ENCODE measurements at places on chromosomes 5 and 9.

GRCh38 chr9:116979456-116979855 lies 292.4 kb downstream of the TRIM32 start:
- no peak for DNase-seq

- no peak for DNase-seq
These were observed 50.7 kb downstream of the ITGA2 start for GRCh38 chr5:53039855-53040254.

- DNase-seq = no peak
These were observed 132.0 kb downstream of the LIFR start for GRCh38 chr5:38424148-38425060.

- DNase-seq = no peak
These were observed 127.4 kb downstream of the BARX1 start for GRCh38 chr9:93827545-93828330.

DNA sequence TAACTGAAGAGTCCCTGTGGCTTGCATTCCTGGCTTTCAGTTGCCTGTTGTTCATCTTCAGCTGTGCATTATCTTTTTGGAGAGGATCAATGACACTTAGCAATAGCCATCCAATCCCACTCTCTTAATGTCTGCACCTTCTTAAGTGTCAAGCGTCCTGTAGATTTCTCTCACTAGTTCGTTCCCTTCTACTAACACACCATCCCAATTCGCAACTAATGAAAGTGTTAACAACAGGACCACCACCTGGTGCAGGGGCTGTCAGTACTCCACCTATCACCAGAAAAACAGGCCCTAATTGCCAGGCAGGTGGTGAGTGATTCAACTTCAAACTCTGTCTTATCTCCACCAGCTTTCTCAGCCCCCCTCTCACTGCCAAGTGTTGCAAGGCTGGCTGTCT lies 169.4 kb upstream of the EFNA5 start:
- DNase-seq = no peak

- DNase-seq = no peak
These were observed 186.2 kb upstream of the OTULINL start for GRCh38 chr5:14395411-14395810.

DNA sequence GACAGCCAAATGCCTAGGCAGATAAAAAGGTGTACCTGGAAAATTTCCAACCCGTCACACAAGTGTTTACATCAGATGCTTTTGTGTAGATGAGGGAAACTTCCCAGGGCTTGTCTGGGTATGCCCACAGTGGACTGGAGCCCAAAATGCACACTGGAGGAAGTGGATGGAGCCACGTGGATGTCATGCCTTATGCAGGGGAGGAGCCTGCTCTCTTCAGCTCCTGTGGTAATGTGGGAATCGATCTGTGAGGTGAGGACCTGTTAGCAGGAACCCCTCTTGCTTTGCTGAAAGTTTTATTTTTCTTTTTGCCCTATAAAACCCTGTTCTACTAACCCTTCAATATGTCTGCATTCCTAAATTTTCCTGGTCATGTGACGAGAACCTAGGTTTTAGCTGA lies 439.2 kb upstream of the CDH9 start:
- no peak for DNase-seq

DNA sequence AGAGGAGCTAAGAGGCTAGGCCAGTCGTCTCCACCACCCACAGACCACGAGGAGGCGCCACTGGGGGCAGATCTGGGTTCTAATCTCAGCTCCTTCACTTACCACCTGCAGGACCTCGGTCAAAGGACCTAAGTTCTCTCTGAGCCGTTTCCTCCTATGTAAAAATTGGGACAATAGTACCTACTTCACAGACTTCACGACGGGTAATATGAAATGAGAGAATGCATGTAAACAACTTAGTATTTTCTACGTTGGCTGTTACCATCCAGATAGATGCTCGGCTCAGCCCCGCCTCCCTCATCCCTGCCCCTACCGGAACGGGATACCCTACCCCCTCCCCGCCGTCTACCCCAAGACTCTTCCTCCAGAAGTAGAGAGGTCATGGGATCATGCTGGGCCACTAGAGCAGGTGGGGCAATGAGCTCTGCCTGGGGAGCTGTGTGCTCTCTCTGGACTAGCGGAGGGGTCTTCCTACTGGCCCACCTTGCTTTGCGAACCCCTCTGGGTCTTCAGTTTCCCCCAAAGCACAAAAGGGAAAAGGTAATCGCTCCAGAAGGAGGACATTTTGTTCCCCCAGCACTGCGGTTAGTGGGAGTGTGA lies 541 bp downstream of the GNPDA1 start:
- DNase-seq = no peak

- DNase-seq = no peak
These were observed 16.8 kb downstream of the OTULIN start for GRCh38 chr5:14681236-14681752.

- DNase-seq = peak; percentile 56
These were observed 136.7 kb downstream of the CAVIN4 start for GRCh38 chr9:100714372-100715099.

GRCh38 chr5:11182441-11183080 lies 421.5 kb upstream of the DAP start:
- no peak for DNase-seq

GRCh38 chr5:151775025-151775606 lies 3.4 kb downstream of the G3BP1 start:
- DNase-seq = no peak

GRCh38 chr5:121144764-121145163 lies 680.7 kb downstream of the PRR16 start:
- no peak for DNase-seq

DNA sequence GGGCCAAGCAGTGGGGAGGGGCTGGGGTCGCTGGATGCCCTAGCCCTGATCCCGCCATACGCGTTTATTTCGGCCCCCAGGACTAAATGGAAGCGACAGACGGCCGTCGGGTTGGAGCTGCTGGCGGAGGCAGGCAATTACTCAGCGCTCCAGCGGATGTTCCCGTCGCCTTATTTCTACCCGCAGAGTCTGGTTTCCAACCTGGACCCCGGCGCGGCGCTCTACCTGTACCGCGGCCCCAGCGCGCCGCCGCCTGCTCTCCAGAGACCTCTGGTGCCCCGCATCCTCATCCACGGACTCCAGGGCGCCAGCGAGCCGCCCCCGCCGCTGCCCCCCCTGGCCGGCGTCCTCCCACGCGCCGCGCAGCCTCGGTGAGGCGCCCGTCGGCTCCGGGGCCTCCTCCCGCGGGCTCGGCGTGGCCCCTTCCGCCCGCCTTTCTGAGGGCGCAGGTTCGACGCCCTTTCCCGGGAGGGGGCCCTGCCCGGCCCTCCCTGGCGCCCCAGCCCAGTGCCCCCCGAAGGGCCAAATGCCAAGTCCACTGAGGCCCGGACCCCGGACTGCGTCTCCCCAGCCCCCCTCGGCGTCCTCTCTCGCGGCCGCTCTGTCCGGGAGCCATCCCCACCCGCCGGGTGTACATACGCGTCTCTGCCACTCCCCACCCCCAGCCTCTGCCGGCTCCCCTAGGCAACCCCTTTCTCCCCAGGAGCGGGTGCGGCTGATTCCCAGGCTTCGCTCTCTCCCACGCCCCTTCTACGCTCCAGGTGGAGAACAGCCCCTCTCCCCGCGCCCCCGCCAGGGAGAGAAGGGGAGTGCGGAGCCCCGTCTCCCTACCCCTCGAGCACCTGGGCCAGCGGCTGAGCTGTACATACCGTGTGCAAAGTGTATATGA lies 7.0 kb downstream of the BARHL1 start:
- no peak for DNase-seq

GRCh38 chr9:38720083-38720745 lies at the start of gene FAM240B:
FAM240B (minus strand) TSS chr9:38720133; CDS start chr9:38703999, 16,134 bp downstream.
- no peak for DNase-seq

GRCh38 chr5:151949701-151950308 lies 25.2 kb upstream of the GLRA1 start:
- no peak for DNase-seq

DNA sequence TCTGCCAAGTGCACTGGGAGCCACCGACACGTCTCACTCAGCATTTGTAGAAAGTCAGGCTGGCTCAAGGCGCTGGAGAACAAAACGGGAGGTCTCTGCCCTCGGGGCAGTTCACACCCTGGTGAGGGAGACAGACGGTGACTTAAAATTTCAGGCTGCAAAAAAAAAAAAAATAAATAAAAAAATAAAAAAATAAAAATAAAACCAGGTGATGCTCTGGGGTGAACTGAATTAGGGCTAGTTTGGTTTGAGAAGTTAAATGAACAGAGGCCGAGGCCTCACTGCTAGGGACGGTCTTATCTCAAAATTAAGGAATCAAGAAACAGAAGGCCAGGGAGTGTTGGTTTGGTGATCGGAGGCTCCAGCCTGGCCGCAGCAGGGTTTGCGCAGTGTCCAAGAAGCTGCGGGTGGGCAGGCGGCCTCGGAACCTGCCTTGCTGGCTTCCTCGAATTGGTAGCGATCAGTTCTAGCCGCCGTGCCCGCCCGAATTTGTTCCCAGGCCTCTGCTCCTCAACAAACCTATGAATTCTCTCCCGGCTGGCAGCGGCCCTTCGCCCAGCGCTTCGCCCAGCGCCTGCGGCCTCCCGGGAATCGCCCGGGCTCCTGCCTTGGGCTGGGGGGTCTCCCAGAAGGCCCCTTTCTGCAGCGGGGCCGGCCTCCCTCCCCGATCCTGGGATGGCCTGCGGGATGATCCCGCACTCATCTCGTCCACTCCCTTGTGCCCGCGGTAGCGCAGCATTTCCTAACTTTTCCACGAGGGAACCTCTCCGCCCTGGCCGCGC lies 1.5 kb downstream of the NKX2-5 start:
- DNase-seq = no peak

DNA sequence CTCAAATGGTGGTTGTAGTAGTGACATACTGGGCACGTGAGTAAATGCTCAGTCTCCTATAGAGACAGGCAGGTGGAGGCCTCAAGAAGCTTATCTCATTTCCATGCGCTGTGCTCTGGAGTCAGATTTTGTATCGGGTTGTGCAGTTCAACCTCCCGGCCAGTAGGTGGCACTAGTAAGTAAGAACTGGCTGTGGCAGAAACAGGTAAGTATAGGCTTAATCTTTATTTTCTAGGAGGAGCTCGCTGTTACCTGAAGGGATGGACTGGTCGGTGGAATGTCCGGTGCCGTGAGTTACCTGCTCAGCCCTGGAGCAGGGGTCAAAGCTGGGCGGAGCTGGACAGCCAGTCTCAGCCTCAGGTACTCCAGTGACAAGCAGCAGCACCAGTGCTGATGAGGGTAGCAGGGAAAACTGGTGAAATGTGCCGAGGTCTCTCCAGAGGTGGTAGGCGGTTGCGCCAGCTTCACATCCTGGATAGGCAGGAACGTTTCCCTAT lies 880.1 kb upstream of the SEMA6A start:
- peak; percentile 10 for DNase-seq

DNA sequence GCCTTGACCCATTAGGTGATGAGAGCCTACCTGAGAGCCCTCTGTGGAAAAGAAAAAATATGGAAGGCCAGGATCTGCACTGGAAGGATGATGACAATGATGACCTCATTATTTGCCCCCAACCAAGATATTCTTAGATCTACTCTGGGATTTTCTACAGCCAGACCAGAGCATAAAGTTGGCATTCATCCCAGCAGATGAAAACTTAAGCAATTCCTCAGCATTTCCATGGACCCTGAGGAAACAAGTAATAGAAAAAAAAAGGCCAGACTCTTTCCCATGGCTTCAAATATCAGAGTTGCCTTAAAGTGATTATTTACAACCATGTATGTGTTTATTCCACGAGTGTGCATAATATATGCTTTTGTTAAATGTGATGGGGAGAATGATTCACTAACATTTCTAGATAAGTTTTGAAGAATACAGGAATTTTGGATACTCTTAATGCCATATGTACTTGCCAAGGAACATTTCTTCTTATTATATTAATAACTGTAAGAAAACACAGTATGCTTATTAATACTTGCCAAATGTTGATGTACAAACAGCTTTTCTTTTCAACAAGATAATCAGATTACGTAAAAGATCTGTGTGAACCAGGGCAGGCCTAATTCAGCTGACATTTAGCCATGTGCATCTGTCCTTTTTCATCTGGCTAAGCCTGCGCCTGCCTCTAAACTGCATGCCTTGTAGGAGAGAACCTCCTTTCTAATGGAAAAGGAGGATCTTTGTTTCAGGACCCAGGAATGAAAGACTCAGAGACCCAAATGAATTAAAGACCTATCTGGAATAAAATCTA lies 94.8 kb downstream of the ARRDC3 start:
- no peak for DNase-seq

GRCh38 chr9:2378266-2378665 lies 243.3 kb upstream of the VLDLR start:
- no peak for DNase-seq

DNA sequence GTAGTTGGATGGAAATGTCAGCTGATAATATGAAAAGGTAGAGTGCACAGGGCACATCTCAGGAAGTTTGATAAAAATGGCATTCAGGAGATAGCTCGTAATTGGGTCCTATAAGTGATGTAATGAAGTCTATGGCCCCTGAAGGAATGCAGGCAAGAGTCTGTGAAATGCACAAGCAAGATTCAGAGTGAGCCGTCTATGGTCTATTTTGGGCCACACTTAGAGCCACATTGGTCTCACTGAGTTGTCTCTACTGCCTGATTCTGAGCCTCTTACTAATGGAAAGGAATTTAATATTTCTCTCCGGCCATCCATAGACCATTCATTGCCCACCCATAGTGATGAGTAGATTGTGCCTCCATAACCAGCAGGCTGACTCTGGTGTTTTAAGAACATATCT lies 111.3 kb upstream of the KCNN2 start:
- DNase-seq = no peak

DNA sequence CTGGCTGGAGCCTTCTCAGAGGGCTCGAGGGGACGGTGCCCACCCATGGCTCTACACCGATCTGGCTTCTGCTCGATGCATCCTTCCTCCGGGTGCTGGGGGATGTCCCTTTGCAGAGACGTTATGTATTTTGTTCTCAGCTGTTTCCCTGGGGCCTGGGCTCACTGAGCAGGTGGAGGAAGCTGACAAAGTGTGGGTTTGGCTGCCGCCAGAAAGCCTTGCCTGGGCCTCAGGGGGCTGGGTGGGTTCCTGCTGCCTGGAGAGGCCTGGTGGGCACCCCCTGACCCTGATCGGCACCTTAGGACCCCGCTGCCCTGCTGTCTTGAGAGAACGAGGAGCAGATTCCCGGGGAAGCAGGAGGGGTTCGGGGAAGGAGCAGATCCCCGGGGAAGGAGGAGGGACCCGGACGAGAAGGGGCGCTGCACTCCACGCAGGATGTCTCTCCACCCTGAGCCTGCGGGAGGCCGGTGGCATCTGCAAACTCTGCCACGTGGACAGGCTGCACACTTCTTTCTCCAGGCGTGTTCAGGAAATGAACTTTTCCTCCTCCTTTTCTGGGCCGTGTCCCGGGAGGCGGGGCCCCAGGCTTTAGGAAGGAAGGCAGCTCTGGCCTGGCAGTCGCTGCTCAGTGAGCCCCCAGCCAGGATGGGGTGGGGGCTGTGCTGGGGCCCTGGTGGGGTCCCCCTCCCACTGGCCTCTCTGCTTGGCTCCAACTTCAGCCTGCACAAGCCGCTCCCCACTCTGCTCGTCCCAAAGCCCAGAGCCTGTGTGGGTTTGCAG lies 148.9 kb downstream of the RXRA start:
- DNase-seq = no peak

GRCh38 chr9:132141344-132141947 lies 20.4 kb upstream of the NTNG2 start:
- DNase-seq = peak; percentile 80

GRCh38 chr5:138233280-138233679 lies 20.2 kb upstream of the CDC23 start:
- no peak for DNase-seq

Measured in NCI-H1092 (cell line).